ENCODE measurements at places on chromosomes 3 and 15.

- no peak for DNase-seq
Observed at GRCh38 chr3:115388166-115388565, 235.1 kb upstream of the GAP43 start.

DNA sequence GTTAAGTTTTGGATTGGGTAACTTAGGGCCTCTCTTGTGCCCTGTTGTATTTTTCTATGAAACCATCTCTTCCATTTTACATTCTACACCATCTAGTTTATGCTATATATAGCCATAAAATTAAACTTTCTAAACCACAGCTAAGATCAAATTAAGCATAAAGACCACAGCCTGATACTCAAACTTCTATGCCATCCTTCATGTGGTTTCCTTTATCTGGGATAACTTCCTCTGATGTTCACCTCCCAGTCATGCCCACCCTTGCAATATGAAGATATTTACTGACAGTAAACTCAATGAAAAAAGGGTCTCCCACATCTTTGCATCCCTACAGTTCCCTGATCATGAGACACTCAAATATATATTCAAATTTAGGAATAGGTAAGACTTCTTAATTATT is 4.2 kb downstream of the SELENOK start:
- DNase-seq = no peak

DNA sequence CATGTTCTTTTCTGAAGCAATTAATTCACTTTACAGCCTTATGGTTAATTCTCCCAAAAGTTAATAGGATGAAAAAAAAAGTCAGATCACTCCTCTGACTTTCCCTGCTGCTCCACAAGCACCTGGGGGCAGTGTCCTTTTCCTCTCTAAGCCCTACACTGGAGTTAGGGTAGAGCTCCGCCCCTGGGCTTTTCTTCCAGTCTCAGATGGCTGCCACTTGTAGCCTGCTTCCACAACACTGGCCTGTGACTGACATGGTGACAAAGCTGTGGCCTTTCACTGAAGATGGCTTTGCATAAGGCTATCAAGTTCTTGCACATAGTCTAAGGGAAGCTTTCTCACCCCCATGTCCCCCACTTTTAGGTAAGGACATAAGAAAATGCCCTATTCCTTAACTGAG is 1.3 kb upstream of the MON1A start:
- no peak for DNase-seq

- no peak for DNase-seq
Observed at GRCh38 chr3:14265246-14265962, 86.8 kb downstream of the LSM3 start.

DNA sequence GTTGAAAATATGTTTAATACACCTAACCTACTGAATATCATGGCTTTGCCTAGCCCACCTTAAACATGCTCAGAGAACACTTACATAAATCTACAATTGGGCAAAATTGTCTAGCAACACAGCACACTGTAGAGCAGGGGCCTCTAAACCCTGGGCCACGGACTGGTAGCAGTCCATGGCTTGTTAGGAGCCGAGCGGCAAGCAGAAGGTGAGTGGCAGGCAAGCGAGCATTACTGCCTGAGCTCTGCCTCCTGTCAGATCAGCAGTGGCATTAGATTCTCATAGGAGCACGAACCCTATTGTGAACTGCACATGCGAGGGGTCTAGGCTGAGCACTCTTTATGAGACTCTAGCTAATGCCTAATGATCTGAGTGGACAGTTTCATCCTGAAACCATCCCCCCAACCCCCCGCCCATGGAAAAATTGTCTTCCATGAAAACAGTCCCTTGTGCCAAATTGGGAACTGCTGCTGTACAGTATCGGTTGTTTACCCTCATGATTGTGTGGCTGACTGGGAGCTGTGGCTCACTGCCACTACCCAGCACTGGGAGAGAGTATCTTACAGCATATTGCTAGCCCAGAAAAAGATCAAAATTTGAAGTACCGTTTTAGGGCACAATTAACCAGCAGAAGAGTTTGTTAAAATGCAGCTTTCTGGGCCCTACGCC is 26.1 kb downstream of the CMSS1 start:
- no peak for DNase-seq

DNA sequence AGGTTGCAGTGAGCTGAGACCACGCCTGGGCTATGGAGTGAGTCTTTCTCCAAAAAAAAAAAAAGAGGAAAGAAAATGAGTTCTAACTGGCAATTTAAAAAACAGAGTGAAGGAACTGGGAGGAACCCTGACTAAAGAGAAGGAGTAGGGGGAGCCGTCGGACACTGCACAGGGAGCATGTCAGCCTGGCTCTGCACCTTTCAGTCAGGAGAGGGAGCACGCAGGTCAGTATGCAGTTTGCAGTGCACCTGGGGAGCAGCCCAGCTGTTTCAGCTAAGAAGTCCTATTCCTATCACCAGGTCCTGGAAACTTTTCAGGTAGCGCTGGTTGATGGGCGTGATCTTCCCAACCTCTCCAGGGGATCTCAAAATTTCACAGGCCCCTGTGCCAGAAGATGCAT is 14.9 kb upstream of the ZXDC start:
- no peak for DNase-seq

DNA sequence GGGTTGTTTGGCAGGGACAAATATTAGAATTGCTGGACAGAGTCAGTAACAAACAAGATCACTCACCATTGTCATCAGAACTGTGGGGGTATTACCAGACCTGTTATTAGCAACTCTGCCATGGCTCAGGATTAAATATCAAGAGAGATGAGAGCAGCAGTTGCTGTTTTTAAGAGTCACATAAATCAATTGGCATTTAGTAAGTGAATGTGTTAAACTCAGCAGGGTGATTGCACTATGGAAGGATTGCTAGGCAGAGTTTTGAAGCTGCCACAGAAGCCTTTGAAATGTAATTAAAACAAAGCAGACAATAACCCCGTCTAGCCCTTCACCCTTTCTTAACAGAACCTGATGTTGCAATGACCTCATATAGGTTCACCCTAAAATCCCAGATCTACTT is 238.8 kb downstream of the GAP43 start:
- DNase-seq = no peak

DNA sequence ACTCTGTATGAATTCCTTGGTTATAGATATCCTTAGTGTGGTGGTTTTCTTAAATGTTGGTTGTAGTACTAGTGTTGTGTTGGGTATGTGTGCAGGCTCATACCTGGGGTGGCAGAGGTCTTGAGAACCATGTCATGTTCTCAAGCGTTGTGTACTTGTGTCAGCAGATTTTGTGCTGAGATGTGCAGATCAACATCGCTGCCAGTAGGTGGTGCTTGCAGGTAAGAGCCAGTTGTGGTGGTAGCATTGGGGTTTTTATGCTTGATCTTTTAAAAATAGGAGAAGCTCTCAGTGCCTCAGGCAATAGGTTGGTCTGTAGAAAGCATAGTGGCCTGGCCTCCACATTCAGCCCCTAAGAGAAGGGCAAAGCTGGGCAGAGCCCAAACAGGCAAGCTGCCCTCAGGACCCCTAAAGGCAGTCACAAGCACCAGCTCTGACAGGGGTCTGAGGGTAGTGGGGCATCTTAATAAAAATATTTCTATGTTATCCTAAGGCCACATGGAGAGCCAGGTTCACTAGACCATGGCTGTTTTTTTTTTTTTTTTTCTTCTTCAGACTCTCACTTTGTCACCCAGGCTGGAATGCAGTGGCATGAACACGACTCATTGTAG is 164.0 kb downstream of the IL20RB start:
- DNase-seq = no peak

GRCh38 chr15:48619446-48619845 is 26.1 kb downstream of the FBN1 start:
- DNase-seq = no peak

- DNase-seq = no peak
Observed at GRCh38 chr3:124791142-124791541, 60.9 kb downstream of the UMPS start.

GRCh38 chr15:75230016-75230343 is 28.2 kb upstream of the GOLGA6C start:
- DNase-seq = no peak

DNA sequence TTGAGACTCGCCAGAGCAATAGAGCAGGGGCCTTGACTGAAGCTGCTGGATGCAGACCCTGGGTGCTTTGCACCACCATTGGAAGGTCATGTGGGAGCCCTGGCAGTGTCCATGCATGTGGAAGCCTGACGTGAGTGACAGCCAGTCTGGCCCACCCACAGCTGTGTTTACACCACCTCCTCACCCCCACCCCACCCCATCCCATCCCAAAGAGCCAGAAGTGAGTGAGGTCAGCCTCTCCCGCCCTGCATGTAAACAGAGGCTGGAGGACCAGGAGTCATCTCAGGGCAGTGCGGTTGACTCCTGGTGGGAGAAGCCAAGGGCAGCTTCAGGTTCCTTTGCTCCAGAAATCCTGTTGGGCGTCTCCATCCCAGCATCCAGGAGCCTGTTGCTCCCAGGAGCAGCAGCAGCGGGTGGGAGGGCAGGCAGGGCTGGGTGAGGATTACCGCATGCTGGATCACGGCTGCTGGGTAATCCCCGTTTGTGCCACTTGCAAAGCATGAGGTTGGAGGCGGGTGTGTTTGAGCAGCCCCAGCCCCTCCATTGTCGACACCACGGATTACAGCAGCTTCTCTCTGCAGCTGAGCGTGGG is 44.6 kb downstream of the CORO2B start:
- no peak for DNase-seq

DNA sequence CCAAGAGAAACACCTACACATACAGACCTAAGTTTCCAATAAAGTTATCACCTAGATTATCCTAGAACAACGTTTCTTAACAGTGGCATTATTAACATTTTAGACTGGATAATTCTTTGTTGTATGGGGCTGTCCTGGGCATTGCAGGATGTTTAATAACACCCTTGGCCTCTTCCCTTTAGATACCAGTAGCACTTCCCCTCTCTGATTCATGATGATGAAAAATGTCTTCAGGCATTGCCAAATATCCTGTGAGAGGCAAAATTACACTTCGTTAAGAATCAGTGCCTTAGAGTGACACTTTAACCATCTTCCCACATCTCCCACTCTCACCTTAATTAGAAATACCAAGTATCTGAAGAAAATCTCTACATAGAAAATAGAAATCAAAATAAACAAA is 352.6 kb downstream of the CGGBP1 start:
- no peak for DNase-seq

DNA sequence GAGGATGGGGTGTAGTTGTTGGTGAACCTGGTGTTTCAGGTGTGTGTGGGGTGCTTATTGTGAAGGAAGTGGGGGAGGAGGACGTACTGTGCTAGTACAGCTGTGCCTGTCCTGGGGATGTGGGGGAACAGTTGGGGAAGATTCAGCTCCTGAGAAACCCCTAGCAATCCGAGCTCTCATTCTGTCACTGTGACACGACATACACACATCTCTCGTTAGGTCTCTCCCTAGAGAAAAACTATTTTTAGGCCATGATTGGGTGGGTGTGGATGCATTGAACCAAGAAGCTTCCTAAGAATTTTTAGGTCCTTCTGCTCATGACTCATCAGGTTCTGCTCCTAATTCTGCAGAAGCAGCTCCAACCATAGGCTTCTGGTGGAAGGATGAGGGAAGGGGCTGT is 54.3 kb downstream of the SLC30A4 start:
- DNase-seq = no peak

- DNase-seq = no peak
Observed at GRCh38 chr3:196177967-196178366, 33.2 kb downstream of the ZDHHC19 start.

GRCh38 chr3:113166719-113167492 is 44.5 kb upstream of the BOC start:
- no peak for DNase-seq

DNA sequence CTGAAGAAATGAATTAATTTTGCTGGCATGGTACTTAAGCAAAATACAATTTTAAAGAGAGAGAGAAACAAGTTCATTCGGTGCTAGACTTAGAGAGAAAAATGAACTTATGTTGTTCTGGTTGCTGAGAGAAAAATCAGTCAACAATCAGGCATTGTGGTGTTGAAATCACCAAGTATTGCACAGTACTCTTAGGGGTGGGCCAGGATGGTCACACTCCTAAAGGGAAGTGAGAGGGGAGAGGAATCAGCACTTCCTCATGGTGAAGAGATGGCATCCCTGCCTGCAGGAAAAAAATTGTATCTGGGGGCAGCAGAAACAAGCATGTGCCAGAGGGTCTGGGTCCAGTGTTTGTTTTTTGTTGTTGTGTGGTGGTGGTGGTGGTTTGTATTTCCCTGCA is 7.0 kb upstream of the DMXL2 start:
- no peak for DNase-seq

- no peak for DNase-seq
Observed at GRCh38 chr15:95988574-95988887, 342.0 kb upstream of the NR2F2 start.

Data from GOT3 (cell line).